ENCODE measurements at places on chromosomes 11 and 22. TPM values are rescaled to one million over a fixed set of nuclear protein-coding genes. Genes with fewer than 3 reads are reported as not detected.

Gene APBB1
- 28.9 TPM for total RNA-seq

Gene OR5AN1
- total RNA-seq = 7.7 TPM

Gene MPZL2
- 41.9 TPM for total RNA-seq

Gene CDC45
- total RNA-seq = 0.96 TPM

Gene INPP5J
- total RNA-seq = 6.3 TPM

Gene MUC6
- total RNA-seq = 0.24 TPM

DNA sequence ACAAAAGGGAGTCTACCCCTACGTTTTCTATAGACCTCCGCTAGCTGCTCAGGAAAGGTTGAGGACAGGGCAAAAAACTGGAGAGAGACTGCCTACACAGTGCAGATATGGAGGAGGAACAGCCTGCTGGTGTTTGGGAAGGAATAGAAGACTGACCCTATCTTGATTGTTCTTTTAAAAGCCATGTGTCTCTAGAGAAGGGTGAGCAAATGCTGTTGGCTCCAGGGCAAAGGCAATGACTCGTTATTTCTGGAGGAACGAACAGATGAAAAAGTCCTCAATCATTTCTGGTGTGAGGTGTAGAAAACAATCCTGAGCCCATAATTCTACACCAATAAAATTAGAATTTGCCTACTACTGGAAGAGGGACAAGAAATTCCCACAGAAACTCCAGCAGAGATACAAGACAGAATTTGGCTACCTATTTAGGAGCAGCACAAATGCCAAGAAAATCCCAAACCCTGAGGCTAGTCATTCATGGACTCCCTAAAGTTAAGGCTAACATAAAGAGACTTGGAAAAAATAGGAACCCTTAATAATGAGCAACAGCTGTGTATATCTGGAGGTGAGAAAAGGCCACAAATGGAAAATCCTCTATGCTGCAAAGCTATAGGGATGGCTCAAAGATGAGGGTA lies 1206.3 kb upstream of the CNTN5 start:
- DNase-seq = no peak

GRCh38 chr11:37465221-37465620 lies 867.2 kb upstream of the RAG2 start:
- DNase-seq = no peak

DNA sequence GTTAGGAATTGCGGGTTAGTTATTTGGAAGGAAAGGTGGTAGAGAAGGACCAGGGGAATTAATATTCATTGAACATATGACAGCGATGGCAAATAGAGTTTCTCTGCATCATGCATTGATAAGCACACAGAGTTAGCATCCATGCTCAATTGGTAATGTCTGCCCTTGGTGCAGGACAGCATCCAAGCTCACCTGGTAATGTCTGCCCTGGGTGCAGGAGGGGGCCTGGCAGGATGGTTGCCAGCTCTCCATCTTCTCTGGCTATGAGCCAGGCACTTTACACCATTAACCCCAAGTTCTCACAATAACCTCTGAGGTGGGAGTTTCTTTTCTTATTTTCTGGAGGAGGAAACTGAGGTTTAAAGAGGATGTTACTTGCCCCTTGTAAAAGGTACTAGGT lies 50.4 kb upstream of the RBFOX2 start:
- no peak for DNase-seq

- DNase-seq = no peak
Measured at GRCh38 chr11:65886826-65887722, 1.2 kb downstream of the FIBP start.

GRCh38 chr11:111569476-111569875 lies 29.0 kb downstream of the LAYN start:
- no peak for DNase-seq

DNA sequence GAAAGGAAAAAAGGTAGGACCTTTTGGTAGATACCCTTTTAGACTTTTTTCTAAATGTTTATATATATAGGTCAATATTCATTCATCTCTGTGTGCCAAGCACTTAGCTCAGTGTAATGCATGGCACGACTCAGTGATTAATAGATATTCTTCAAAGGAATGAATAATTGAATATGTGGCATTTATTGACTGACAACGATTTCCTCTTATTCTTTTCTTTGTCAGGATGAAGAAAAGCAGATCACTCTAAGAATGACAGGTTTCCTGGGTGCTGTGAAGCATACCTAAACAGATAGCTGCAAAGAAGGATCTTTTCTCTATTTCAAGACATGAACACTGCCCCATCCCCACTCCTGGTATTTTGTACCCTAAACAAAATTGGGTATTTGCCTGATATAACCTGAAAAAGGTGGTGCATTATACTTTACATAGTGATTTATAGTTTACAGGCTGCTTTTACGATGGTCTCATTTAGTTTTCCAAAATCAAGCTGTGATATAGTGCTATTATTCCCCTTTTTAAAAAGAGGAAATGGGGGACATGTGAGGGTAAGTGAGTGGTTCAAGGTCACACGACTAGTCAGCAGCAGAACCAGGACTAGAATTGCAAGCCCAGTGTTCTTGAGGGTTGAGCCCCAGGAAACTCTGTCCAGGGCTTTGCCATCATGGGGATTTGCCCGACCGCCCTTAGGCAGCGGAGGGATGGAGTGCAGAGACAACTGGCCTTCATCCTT lies 32.9 kb upstream of the CLMP start:
- no peak for DNase-seq

GRCh38 chr22:38203090-38203810 lies 1.5 kb downstream of the MAFF start:
- peak; percentile 47 for DNase-seq

DNA sequence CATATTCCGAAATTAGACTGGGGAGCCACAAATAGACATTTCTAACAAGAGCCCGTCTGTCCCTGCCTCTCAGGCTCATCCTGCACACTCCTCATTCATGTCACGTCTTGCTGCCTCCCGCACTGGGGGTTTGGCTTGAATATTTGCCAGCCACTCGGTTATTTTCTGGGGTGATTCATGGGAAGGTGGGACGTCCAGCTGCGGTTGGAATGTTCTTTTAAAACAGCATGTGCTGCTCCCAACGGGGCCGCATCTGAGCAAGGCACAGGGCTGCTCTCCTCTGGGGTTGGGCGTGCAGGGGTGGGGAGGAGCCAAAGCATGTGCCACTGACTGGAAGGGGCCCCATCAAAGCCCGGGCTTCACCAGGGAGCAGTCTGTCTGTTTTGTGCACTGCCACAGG lies 25.9 kb upstream of the SLC5A4 start:
- DNase-seq = peak; percentile 33

- DNase-seq = no peak
Measured at GRCh38 chr11:256952-257737, 20.4 kb downstream of the PSMD13 start.

- DNase-seq = peak; percentile 9
Measured at GRCh38 chr11:91199866-91200265, 977.0 kb upstream of the CHORDC1 start.

DNA sequence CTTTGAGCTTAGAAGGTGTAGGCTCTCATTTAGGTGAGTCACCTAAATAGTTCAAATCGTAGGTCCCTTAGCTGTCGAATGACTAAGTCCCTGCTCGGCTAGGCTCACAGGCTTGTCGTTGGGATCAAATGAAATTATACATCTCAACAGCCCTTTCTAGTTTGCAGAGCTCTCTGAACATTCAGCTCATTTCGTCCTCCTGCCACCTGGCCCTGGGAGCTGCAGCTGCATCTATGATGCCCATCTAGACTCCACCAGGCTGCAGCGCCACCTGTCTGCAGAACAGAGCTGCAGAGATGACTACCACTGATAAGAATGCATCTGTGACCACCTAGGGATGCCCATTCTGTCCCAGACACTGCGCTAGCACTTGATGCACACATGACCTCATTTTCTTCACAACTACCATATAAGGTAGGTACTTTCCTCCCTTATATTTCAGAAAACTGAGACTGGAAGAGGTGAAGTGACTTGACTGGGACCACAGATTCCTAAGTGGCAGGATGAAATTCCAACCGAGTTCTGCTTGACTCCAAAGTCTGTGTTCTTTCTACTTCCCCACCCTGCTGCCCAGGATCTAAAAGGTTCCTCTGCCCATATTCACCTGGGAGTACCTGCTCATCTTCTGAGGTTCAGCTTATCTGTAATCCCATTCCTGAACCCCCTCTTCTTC lies 141.1 kb upstream of the NARS2 start:
- DNase-seq = no peak
